ENCODE measurements at places on chromosomes 11 and 22.

GRCh38 chr11:113238721-113239120 lies 75.7 kb upstream of the TTC12 start:
- no peak for DNase-seq

DNA sequence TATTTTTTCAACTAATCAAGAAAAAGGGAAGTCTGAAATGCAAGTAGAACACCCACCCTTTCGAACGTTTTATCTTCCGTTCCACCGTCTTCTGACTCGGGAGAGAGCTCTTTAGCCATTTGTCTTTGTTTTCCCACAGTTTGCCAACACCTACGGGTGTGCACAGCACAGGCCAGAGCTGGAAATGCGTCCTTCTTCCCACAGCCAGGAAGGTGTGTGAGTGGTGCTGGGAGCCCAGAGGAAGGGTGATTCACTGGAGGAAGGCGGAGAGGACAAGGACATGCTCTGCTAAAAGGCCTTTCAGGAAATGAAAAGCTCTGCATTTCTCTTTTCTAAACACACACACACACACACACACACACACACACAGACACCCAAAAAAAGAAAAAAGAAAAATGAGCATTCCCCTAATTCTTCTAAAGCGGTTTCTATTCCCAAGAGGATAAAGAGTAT lies 18.5 kb downstream of the ENDOD1 start:
- no peak for DNase-seq

DNA sequence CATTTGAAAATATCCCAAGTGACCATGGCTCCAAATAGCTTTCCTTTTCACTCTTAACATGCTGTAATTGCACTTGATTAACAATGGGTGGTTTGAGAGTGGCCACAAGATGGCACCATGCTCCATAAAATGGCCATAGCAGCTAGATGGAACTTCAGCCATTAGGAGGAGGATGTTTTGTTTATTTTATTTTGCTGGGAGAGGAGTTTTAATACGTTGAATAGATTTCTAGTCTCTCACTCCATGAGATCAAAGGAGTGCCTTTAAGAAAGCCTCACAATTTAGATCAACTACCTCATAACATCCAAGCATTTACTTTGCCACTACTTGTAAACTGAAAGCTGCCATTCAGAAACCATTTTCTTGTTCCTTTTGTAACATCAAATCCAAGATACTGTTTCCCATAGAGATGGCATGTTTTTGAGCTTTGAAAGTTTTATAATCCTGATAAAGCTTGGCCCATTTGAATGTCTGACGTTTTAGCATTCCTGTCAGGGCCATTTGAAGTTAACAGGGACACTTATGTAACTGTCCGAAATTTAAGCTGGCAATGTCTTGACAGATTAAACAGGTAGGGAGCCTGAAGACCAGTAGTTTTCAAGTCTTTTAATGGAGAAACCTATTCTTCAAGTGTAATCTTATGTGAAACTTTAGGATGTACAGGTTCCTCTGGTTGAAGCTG lies 4.7 kb downstream of the FEN1 start:
- DNase-seq = peak; percentile 43

DNA sequence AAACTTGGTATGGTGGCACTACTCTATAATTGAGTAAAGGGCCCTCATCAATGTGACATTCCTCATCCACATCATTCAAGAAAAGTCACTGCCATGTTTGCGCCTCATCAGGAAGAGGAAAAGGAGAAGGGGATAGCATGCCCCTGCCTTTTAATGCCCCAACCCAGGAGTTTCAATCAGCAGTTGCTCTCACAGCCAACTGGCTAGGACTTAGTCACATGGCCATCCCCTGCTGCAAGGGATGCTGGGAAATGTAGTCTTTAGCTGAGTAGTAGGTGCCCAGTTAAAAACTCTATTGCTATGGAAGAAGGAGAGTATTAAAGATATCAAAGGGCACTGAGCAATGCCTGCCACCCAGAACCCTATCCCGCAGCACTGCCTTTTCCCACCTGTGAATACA lies 10.9 kb upstream of the CCND1 start:
- no peak for DNase-seq

- DNase-seq = no peak
These were observed 287.9 kb downstream of the SWAP70 start for GRCh38 chr11:9951807-9952206.

DNA sequence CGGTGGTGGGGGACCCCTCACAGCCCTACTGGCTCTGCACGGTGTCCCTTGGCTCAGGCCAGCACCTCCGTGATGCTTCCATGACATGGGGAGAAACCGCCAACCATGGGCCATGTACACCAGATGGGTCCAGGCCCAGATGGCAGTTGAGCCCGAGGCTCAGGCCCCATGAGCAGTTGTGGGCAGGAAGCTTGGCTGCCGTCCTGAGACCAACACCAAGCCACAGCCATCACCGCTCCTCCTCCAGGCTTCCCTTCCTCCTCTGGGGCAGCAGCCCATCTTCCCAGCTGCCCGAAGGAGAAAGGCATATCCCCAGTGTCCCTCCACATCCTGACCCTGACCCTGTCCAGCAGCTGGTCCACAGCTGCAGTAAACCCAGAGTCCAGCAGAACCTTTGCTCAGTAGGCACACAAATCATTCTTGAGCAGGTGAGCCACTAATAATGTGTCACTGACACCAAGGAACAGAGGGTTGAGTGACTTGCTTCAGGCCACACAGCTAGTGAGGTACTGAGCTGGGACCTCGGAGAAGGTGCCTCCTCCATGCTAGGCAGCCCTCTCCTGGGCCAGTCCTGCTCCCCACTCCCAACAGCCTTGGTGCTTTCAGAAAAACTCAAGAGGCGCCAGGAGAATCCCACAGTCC lies 204.9 kb downstream of the CTTN start:
- DNase-seq = no peak

DNA sequence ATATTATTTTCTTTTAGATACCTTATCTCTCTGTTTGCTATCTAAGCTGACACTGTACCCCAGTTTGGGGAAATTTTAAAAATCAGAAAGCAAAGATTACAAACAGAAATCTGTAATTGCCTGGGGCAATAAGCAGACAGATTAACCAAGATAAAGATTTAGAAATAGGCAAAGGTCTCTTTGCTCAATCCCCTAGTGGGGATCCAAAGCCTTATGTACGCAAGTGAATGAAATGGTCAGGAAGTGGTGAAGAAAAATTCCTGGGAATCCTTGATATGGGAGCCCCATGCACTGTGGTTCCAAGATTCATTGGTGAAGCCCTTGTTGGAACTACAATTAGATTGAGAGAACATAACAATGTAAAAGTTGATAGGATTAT lies 139.5 kb upstream of the GUCY1A2 start:
- no peak for DNase-seq

GRCh38 chr22:44179196-44179988 lies 1.3 kb upstream of the PARVG start:
- DNase-seq = no peak

- no peak for DNase-seq
These were observed 55.2 kb downstream of the SYT9 start for GRCh38 chr11:7306900-7307299.

DNA sequence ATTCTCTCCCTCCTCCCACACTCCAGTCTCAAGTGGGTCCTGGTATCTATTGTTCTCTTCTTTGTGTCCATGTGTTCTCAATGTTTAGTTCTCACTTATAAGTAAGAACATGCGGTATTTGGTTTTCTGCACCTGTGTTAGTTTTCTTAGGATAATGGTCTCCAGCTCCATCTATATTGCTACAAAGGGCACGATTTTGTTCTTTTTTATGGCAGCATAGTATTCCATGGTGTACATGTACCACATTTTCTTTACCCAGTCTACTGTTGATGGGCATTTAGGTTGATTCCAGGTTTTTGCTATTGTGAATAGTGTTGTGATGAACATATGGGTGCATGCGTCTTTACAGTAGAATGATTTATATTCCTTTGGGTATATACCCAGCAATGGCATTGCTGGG lies 4.2 kb upstream of the INCENP start:
- DNase-seq = no peak

DNA sequence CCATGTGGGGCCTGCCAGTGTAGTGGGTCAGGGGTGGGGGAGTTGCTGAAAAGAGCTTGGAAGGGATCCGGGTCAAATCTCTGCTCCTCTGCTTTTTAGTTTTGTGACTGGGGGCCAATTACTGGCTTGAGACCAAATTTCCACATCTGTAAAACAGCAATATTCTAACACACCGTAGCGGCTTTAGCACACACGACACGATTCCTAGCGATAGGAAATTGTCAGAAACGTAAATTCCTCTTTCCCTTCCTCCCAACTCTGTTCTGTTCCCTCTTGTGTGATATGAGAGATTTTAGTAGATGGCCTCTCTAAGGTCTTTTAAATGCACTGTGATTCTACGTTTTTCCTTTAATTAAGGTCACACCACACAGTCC lies 71.9 kb downstream of the MICAL2 start:
- DNase-seq = no peak

DNA sequence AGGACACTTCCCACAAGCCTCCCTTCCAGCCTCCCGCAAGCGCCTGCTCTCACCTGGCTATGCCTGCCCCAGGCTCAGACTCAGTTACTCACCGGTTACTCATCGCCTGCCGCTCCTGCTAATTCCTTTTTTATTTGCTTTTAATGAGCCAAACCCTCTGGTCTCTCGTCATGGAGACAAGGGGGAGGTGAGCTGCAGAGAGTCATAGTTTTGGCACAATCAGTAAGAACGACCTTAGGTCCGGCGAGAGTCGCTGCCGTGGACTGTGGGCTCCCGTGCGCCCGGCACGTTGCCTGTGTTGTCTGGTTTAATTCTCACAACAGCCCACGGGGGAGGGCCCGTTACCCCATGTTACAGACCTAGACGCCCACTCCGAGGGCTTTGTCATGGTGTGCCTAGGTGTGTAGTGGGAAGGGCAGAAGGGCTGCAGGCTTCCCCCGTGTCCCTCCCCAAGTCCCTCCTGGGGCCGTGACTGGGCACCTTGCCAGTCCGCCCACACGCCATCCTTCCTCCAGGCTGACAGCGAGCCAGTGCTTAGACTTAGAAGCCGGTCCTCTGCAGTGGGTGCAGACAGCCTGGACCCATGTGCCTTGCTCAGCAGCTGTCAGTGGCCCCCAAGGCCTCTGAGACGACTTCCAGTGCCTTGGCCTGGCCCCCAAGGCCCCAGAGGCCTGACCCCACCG lies 42.2 kb downstream of the WNT7B start:
- DNase-seq = no peak

DNA sequence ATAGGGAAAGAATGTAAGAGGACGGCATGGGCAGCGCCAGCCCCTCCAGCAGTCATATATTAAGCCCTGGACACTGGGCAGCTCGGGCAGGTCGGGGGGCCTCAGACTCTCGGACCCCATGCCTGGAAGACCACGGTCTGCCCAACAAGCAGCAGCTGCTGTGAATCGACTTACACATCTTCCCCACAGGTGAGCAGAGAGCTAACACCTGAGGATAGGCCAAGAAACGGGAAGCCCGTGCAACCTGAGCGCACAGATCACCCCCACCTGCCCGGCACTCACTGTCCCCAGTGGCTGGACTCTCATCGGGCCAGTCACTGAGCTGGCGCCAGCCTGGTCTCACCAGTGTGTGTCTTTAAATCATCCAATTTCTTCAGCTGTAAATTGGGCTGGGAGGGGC lies 4.7 kb upstream of the TCF20 start:
- DNase-seq = no peak

- no peak for DNase-seq
These were observed 134.8 kb upstream of the DDI1 start for GRCh38 chr11:103901656-103902055.

- DNase-seq = no peak
These were observed 28.2 kb downstream of the SLC22A12 start for GRCh38 chr11:64619196-64619595.

DNA sequence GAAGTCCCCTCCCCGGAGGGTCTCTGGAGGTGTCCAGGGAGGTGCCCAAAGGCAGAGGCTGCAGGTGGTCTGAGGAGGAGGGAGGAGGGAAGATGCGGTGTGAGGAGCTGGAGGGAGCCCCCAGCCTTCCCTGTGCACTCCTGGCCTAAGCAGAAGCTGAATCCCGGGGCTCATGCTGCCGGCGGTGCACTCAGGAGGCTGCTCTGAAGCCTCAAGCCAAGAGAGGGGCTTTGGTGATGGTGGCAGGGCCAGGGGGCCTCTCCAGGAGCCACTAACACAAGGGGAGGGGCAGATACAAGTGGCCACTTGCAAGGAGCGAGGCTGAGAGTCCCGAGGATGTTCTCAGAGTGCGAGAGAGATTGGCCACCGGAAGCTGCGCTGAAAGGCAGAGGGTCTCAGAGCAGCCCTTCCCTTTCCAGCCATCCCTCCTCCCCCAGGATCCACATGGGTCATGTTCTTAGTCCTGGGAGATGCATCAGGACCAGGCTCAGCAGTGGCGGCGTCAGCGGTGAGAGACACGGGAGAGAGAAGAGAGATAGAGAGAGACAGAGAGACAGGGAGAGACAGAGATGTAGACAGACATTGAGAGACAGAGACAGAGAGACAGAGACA lies 774 bp upstream of the MRGPRG start:
- no peak for DNase-seq

GRCh38 chr22:47446331-47446730 lies 683.9 kb downstream of the TBC1D22A start:
- DNase-seq = no peak

- DNase-seq = no peak
These were observed 63.0 kb downstream of the P4HA3 start for GRCh38 chr11:74248469-74248868.

DNA sequence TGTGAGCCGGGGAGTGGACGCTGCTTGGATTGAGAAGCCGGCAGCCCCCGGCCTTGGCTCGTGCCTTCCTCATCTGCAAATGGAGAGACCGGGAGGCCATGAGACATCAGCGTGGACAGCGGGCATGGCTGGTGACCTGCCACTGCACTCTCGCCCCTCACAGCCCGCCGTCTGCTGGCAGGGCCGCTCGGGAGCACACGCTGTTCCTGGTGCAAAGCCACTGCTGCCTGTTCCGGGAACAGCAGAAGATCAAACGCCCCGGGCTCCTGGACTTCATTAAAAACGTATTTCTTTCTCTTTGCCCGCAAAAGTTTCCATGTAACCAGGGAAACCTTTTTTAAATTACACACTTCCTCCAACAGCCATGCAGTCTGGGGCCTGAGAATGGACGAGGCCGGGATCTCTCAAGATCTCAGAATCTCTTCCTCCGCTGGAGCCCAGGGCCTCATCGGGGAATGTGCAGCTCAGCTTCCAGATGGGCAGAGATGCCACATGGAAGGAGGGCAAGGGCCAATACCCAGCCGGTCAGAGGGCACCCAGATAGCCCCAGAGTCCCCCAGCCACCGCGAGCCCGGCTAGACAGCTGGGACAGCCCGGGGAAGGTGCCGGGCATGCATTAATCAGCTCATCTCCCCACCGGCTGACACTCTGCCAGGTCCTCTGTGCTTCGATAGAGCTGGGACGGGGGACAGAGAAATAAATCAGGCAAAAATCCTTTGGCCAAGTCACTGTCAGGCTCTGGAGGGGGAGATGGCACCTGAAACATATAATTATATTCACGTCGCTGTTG lies 62.8 kb upstream of the PRR5 start:
- DNase-seq = no peak

GRCh38 chr22:19387575-19387974 lies 44.0 kb downstream of the HIRA start:
- DNase-seq = no peak

- no peak for DNase-seq
These were observed 39.6 kb downstream of the LIF start for GRCh38 chr22:30206944-30207343.

- DNase-seq = no peak
These were observed 271.3 kb downstream of the SBF2 start for GRCh38 chr11:10022764-10023163.
